ENCODE measurements at places on chromosomes 11 and 22.

GRCh38 chr11:131938351-131938751 lies 567.9 kb downstream of the NTM start:
- no peak overlapping the region for H3K4me3 ChIP-seq
- no peak overlapping the region for H3K27ac ChIP-seq
- H3K27me3 ChIP-seq, result no peaks in the 10 kb centered on the region
- no peaks in the 10 kb centered on the region for H3K36me3 ChIP-seq
- no peaks in the 10 kb centered on the region for H3K4me1 ChIP-seq

GRCh38 chr11:15683528-15683927 lies 568.8 kb downstream of the INSC start:
- no peak overlapping the region for H3K4me3 ChIP-seq
- no peaks in the 10 kb centered on the region for H3K27me3 ChIP-seq
- H3K36me3 ChIP-seq, result no peaks in the 10 kb centered on the region
- no peaks in the 10 kb centered on the region for H3K4me1 ChIP-seq
- DNase-seq, result no peak

DNA sequence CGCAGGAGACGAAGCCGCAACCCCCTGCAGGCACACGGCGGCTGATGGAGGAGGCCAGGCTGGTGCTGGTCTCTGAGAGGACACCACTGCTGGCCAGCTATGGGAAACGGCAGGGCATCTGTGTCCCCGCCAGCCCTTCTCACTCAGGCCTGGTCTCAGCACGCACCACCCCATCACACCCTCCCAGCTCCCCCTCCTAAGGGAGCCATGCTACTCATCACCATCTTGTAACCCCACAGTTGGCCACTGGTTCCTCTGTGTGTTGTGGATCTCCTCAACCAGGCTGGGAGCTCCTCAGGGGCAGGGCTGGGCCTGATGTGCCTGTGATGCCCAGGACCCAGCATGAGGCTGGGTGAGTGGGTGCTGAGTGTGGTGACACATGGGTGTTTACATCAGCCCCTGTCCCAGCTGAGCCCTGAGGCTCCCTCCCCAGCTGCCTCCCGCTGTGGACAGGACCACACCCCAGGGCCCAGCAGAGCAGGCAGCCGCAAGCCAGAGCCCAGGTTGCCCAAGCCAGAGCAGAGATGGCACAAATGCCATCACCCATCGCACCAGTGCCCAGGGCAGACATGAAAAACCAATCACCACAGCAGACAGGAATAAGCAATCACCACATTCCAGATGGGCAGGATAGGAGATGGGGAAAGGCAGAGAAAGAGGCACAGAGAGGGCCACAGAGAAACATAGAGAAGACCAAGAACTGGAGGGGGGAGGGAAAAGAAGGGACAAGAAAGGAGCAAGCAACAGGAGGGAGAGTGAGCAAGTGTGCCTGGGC lies 8.2 kb downstream of the ARVCF start:
- no peaks in the 10 kb centered on the region for H3K36me3 ChIP-seq
- H3K4me1 ChIP-seq, result peaks cover 3% of the 10 kb centered on the region
- no peak overlapping the region for H3K4me3 ChIP-seq
- no peak overlapping the region for H3K27ac ChIP-seq
- H3K27me3 ChIP-seq, result no peaks in the 10 kb centered on the region

DNA sequence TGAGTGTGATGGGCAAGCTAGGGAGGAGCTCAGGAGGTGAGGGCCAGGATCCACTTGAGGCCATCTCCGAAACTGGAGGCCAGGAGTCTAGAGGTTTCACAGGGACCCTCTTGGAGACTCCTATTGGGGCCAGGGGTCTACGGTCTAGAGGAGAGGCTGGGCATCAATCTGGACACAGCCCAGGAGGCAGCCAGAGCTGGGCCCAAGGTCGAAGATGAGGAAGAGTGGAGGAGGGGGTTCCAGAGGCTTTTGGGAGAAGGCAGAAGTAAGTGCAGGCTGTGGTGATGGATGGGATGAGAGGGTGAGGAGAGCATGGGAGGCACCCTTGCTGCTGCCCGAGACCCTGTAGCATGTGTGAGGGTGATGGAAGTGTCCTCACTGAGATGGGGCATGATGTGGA lies 56.6 kb downstream of the LRRC32 start:
- H3K27me3 ChIP-seq, result peaks cover 36% of the 10 kb centered on the region
- H3K27ac ChIP-seq, result peak overlapping the region; percentile 60
- peaks cover 2% of the 10 kb centered on the region for H3K4me1 ChIP-seq
- no peaks in the 10 kb centered on the region for H3K36me3 ChIP-seq

DNA sequence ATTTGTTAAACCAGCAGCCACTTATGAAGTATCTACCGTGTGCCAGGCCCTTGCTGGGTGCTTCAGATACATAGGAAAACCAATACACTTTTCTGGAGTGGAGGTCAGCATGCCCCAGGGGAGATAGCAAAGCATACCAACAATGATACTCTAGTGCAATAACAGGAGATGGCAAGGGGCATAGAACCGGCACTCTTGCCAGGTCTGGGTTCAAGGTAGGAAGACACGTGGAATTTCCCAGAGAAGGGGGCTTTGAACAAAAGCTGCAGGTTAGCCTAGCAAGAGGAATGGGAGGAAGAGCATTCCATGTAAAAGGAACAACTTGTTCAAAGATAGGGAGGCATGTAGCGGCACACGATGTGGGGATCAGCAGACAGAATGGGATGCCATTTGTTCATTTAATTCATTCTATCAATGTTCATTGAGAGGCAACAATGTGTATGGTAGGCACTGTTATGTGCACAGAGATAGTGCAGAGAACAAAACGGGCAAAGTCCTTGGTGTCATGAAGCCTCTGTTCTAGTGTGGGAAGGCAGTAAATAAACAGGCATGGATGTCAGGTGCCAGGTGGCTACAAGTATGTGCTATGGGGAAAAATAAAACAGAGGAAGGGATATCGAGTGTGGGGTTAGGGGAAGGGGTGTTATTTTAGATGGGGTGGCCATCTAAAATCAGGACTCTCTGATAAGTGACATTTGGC lies 162.6 kb upstream of the E2F8 start:
- H3K27me3 ChIP-seq, result peaks cover 46% of the 10 kb centered on the region
- no peak for DNase-seq
- peaks cover 2% of the 10 kb centered on the region for H3K4me1 ChIP-seq
- H3K4me3 ChIP-seq, result no peak overlapping the region

DNA sequence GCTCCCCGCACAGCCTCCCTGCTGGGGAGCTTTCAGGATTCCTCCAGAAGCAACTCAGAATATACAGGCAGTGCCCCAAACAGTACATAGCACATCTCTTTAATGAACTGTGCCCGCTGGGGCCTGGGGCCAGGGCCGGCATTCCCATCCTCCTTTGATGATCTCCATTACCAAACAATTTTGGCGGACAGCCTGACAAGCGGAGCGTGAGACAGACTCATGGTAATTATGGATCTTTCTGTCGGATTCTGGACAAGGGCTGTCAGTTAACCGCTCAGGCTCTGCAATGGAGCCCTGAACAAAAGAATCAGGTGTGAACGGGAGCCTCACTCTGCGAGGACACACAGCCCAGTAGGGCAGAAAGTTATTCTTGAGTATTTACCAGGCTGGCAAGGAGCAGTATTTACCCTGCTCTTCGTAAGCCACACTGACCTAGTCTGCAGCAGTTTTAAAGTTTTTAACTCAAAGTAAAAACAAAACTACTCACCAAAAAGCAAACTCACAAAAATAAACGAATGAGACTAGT lies 174.0 kb downstream of the TBC1D22A start:
- H3K27me3 ChIP-seq, result no peaks in the 10 kb centered on the region
- H3K27ac ChIP-seq, result peak overlapping the region; percentile 47
- no peak for DNase-seq
- H3K36me3 ChIP-seq, result peaks cover 4% of the 10 kb centered on the region
- peaks cover 18% of the 10 kb centered on the region for H3K4me1 ChIP-seq

DNA sequence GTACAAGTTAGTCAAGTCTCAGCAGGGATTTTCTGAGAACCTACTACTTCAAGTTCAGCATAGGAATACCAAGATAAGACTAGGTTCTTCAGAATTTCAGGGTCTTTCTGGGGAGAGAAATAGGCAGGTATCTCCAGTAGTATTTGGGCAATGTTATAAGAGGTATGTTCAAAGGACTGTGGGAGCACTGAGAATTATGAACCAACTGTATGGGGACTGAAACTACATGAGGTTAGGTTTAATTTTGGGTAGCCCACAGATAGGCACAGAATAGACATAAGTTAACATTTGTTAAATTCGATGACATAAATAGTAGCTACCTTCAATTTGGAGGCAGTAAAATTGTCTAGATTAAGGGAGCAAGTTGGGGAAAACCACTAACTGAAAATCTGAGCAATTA lies 9.2 kb upstream of the GAB2 start:
- no peaks in the 10 kb centered on the region for H3K27me3 ChIP-seq
- H3K27ac ChIP-seq, result no peak overlapping the region
- no peak for DNase-seq
- no peak overlapping the region for H3K4me3 ChIP-seq
- H3K36me3 ChIP-seq, result peaks cover 2% of the 10 kb centered on the region

- no peaks in the 10 kb centered on the region for H3K27me3 ChIP-seq
- H3K4me1 ChIP-seq, result peaks cover 38% of the 10 kb centered on the region
- peak overlapping the region; percentile 86 for H3K27ac ChIP-seq
- DNase-seq, result no peak
- H3K4me3 ChIP-seq, result no peak overlapping the region
These were observed 17.1 kb downstream of the PCF11 start for GRCh38 chr11:83174008-83174407.

DNA sequence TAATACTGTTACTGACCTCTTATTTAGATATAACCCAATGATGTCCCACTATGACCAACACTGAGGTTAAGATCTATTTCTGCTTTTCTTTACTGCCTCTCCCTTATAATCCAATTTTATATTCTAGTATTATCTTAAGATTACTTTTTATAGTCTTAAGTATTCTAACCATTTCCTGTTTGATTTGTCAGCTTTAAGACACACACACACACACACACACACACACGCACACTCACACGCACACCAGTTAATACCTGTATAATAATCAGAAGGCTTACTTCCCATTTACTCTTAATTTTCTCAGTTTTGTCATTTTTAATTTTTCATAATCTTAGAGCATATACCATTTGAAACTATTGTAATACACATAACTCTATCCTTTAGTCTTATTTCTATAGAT lies 226.0 kb upstream of the C11orf87 start:
- no peak overlapping the region for H3K27ac ChIP-seq
- DNase-seq, result no peak
- H3K4me1 ChIP-seq, result no peaks in the 10 kb centered on the region

DNA sequence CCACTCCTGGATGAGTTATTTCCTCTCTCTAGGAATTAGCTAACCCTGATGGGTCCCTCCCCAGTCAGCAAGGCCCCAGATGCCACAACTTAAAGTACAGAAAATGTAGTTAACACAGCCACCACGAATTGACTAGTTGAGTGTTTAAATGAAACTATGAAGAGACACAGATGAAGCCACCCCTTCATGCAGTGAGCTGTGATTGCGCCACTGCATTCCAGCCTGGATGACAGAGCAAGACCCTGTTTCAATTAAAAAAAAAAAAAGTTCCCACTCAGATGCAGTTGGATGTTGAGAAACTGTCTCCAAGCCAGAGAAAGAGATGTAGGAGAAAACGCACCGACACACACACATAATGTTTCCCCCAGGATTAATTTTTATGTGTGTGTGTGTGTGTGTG lies 53.3 kb downstream of the SCN3B start:
- DNase-seq, result no peak
- H3K27ac ChIP-seq, result peak overlapping the region; percentile 60
- H3K27me3 ChIP-seq, result no peaks in the 10 kb centered on the region
- peaks cover 6% of the 10 kb centered on the region for H3K4me1 ChIP-seq
- H3K4me3 ChIP-seq, result no peak overlapping the region

GRCh38 chr11:126352934-126353801 lies 2.3 kb upstream of the ST3GAL4 start:
- peaks cover 26% of the 10 kb centered on the region for H3K4me1 ChIP-seq
- H3K27ac ChIP-seq, result peak overlapping the region; percentile 62

GRCh38 chr11:131896978-131897615 lies 526.7 kb downstream of the NTM start:
- H3K36me3 ChIP-seq, result no peaks in the 10 kb centered on the region
- H3K27me3 ChIP-seq, result peaks cover 8% of the 10 kb centered on the region
- no peaks in the 10 kb centered on the region for H3K4me1 ChIP-seq
- H3K27ac ChIP-seq, result no peak overlapping the region
